ENCODE measurements at places on chromosomes 1 and 21. TPM values are rescaled to one million over a fixed set of nuclear protein-coding genes. Genes with fewer than 3 reads are reported as not detected.

The LCK gene
- 10.3 TPM for total RNA-seq

The SLC30A2 gene
- 0.48 TPM for total RNA-seq

The TMEM51 gene
- 82.3 TPM for total RNA-seq

The NR5A2 gene
- not detected for total RNA-seq

The KRTAP11-1 gene
- total RNA-seq: not detected

The ZFP69 gene
- total RNA-seq: 4.3 TPM
